Kidney (tissue), 22 donors: ENCODE measurements at places on chromosomes 2 and 18.
A peak's percentile ranks its signal among the peaks of the same experiment; 100 is the strongest.

DNA sequence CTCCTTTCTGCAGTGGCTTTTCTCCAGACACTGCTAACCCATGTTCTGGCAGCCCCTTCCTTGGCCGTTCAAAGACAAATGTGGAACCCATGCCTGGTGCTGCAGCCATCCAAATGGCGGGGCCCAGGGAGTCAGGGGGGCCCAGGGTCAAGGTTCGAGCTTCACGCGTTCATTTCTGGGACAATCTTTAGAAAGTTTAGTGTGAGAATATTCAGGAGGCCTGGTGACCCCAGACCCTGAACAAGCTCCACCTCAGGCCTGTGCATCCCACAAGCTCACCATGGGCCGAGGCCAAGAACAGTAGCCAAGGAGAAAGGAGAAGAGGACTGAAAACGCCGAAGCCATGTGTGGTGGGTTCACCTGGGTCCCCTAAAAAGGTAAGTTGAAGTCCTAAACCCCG lies 54.4 kb downstream of the ANKMY1 start:
- DNase-seq = no peak

DNA sequence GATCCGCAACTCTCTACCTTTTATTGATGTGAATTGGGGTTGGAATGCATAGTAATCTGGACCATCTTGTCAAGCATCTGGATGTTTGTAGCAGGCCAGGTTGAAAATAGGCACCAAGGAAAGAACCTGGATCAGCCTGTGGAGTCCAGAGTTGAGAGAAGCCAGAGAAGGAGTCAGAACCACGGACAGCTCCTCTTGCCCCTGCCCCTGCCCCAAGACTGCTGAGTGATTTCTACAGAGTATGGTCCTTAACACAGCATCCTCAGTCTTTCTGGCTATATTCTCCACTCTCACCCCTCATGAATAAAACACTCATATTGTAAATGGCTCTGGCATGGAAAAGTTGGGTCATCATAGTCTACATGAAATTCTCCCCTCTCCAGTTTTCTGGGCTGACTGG lies 154.6 kb downstream of the LOXHD1 start:
- DNase-seq = no peak

GRCh38 chr2:144333143-144333555 lies 186.8 kb downstream of the ZEB2 start:
- DNase-seq = no peak

DNA sequence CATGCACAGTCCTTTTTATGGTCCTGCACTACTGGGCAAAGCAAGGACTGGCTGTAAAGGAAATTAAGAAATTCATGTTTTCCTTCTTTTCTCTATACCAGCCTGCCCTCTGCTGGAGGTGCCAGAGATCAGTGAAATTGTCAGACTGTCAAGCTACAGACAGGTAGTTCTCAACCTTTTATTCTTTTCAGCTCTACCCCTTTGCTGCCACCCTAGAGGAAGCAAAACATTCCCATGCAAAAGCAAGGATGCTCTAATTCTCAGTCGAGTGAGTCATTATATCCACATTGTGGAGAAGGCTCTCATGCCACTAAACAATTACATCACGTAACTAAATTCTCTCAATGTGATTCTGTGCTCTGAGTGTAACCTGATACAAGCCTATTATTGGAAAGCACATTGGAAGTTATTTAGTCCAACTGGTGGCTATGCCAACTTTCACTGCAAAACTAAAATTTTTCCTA lies 25.0 kb upstream of the RAPGEF4 start:
- peak; percentile 57 for DNase-seq

- DNase-seq = no peak
These were observed 19.5 kb upstream of the DCDC2C start for GRCh38 chr2:3683748-3684454.

DNA sequence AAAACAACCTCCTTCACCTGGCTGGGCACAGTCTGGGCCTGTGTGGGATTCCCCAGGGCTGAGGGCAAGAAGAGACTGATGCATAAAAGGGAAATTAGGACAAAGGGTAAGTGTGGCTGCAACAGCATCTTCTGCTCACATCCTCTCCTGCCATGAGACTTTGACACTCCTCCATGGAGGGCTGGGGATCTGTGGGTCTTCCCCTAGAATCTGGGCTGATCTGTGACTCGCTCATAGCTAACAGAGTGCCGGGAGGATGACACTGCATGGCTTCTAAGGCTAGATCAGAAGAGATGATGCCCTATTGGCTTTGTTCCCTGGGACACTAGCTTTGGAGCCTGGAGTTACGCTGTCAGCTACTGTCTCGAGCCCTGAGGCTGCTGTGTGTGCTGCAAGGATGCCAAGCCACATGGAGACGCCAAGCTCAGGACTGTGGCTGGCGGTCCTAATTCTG lies 24.3 kb downstream of the MOCOS start:
- DNase-seq = no peak

GRCh38 chr2:40321822-40322221 lies 130.1 kb downstream of the SLC8A1 start:
- DNase-seq = no peak

DNA sequence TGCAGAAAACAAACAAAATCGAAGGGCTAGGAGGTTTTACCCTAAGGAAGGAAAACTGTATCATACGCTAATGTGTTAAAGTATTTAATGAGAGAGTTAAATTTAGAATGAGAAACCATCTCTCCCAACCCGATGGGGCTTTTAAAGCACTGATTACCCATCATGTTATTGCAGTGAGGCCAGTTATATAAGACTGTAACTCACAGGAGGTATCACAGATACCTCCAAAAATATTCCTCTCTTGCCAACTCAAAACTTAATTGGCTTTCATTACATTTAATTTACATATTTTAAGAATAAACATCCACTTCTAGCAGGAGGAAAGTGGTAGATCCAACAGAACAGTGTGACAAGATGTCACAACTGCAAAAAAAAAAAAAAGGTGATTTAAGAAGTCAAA lies 56.3 kb downstream of the RPL31 start:
- DNase-seq = no peak

- peak; percentile 21 for DNase-seq
These were observed 87.6 kb downstream of the MRPS9 start for GRCh38 chr2:105125428-105125827.

- DNase-seq = no peak
These were observed 37.9 kb downstream of the ODC1 start for GRCh38 chr2:10410001-10410822.

DNA sequence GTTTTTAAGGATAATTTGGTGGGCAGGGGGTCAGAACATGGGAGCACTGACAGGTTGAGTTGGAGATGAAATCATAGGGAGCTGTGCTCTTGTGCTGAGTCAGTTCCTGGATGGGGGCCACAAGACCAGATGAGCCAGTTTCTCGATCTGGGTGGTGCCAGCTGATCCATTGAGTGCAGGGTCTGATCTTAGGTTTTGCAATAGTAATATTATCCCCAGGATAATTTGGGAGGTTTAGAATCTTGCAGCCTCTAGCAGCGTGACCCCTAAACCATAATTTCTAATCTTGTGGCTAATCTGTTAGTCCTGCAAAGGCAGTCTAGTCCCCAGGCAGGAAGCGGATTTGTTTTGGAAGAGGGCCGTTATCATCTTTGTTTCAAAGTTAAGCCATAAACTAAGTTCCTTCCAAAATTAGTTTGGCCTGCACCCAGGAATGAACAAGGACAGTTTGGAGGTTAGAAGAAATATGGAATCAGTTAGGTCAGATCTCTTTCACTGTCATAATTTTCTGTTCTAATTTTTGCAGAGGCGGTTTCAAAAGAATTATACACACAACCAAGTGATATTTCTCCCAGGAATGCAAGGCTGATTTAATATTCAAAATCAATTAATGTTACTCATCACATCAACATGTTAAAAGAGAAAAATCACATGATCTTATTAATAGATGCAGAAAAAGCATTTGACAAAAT lies 23.0 kb downstream of the DBI start:
- DNase-seq = peak; percentile 20

DNA sequence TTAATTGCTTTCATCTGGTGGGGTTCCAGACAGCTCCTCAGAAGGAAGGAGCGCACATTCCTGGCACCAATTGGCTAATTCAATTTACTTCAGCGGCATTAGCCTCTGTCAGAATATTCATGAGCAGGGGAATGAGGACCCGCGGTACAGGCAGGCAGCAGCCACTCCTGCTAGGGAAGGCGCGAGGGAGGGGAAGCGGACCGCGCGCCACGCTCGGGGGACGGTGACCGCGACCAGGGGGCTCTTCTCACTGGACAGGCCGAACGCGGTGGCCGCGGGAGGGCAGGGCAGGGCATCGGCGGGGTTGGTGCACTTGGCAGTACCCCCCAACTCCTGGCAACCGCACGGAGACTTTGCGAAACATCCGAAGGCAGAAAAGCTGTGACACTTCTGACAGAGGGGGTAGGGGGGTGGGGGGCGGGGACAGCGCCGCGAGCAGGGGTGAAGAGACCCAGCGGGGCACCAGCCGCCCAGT lies at the start of gene CDH20:
Gene CDH20 (plus strand): TSS at position 160 of the 475 bp plus-strand sequence.
- peak; percentile 64 for DNase-seq

GRCh38 chr2:3114406-3115185 lies 263.0 kb downstream of the EIPR1 start:
- DNase-seq = no peak

DNA sequence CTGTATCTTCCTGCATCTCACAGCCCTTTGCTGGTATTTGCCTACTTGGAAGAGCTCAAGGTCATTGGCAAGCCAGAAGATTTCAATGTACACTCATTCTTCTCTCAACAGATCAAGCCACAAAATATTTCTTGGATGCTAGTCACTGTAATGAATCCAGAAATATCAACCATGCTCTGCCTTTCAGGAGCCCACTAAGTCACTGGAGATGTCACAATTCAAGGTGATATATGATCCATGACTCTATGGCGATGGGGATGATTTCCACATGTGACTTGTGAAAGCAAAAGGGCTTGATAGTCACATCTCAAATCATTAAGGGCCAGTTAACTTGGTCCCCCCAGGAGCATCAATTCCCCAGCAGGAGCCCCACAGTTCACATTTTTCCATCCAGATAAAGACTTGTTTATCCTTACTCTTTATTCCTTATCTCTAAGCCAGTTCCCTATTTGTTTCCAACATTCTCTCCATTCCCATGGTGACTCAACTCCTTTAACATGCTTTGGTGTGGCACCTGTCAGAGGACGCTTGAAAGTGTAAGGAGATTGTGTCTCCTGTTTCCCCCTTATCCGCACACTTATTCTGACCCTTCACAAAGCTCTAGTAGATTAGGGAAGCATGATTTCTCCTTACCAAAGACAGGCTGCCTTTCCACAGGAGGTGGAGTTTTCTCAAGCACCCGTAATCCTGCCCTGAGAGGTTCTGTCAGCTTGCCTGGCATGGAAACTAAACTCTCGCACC lies 15.8 kb downstream of the PKDCC start:
- no peak for DNase-seq

GRCh38 chr2:14910654-14911053 lies 278.1 kb downstream of the LRATD1 start:
- DNase-seq = no peak

DNA sequence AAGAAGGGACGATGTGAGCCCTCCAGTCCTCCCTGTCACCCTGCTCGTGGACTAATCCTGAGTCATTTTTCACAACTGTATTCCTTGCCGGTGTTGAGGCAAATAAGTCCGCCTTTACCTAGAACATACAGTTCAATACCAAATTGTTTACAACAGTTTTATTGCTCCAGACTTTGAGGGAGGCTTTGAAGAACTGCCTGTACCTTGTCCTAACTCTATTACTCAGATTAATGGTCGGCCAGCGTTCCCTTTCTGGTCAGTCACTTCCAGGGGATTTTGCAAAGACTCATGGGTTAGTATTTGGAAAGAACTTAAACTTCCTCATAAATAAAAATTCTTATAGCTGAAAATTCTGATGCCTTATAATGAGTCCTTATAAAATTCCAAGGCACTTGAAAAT lies 85.1 kb upstream of the ZNF532 start:
- DNase-seq = no peak

DNA sequence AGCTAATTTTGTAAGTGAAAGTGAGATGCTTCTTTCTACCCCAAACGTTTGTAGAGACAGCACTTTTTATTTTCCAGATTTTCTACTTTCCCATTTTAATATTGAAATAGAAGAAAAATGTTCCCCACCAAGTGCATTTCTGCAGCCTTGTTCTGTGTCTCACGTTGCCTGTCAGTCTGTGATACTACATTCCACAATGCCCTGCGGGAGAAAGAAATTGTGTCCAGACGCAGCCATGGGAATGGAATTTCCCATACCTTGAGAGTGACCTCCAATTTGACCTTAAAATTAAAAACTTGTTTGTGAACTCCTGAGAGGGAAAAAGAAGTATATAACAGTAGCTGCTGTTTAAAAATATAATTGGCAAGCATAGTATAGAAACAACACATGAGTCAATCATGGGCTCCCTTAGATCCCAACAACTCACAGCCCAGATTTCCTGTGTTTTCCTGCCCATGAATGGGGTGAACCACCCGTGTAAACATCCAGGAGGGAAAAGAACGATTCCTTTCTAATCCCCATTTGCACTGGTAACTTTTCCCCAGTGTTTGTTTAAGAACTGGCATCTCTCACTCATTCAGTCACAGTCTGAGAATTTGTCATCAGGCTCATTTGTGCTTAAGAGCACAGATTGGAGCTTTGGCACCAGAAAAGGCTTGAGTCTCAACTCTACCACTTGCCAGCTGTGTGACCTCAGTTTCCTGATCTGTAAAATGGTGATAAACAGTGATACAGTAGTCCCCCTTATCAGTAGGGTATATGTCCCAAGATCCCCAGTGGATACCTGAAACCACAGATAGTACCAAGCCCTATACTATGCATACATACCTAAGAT lies 166.1 kb upstream of the ZNF521 start:
- DNase-seq = peak; percentile 22

- DNase-seq = no peak
These were observed 145.3 kb upstream of the SMAD7 start for GRCh38 chr18:49096021-49096420.

GRCh38 chr2:223889229-223889628 lies 51.8 kb upstream of the AP1S3 start:
- DNase-seq = no peak

DNA sequence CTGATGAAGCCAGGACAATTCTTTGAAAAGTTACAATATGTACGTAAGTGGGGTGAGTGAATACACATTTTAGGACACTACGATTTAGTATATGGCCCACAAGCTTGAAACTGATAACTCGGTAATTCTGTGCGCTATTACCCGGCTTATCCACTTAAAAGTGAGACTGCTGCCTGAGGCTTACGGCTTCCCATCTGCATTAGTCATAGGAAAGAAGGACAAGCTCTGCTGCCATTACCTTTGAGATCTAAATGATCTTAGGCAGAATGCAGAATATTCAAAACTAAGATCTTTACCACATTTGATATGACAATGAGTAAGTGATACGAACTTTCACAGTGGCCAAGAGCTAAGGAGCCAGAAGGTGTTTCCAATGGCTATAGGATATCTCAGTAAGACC lies 133.3 kb downstream of the GAREM1 start:
- DNase-seq = no peak
